ENCODE measurements at places on chromosomes 2 and 18.

GRCh38 chr18:77482190-77483085 is 232.8 kb downstream of the GALR1 start:
- no peak for DNase-seq

- DNase-seq: peak; percentile 72
Measured at GRCh38 chr2:237132799-237133198, 47.1 kb downstream of the COPS8 start.

DNA sequence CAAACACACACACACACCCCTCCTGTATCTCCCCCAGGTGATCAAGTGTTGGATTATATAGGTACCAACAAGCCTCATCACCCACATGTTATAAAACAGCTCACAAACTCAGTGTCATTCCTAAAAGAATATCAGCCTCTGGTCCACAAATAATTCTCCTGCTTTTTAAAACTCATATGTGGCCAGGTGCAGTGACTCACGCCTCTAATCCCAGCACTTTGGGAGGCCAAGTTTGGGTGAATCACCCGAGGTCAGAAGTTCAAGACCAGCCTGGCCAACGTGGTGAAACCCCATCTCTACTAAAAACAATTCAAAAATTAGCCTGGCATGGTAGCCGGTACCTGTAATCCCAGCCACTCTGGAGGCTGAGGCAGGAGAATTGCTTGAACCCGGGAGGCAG is 87.8 kb downstream of the LRATD1 start:
- DNase-seq: no peak

- no peak for DNase-seq
Measured at GRCh38 chr2:215754546-215754945, 258.8 kb downstream of the MREG start.

- DNase-seq: no peak
Measured at GRCh38 chr18:35466334-35466733, 31.4 kb downstream of the INO80C start.

DNA sequence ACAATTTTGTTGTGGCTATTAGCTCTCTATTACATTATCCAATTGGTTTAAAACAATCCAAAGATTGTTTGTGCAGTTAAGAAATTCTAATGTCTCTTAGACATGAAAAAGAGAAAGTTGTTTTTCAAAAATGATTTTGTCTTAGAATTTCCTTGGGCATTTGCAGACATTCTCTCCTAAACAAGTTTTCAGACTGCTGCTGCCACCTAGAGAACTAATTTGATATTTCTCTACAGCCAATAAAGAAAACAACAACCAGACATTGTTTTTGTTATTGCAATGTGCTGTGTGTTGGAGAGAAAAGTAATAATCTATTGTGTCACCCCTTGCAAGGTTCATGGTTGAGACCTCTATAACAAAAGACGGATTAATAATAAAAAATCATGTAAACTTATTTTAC is 119.0 kb upstream of the SYT4 start:
- DNase-seq: peak; percentile 5

DNA sequence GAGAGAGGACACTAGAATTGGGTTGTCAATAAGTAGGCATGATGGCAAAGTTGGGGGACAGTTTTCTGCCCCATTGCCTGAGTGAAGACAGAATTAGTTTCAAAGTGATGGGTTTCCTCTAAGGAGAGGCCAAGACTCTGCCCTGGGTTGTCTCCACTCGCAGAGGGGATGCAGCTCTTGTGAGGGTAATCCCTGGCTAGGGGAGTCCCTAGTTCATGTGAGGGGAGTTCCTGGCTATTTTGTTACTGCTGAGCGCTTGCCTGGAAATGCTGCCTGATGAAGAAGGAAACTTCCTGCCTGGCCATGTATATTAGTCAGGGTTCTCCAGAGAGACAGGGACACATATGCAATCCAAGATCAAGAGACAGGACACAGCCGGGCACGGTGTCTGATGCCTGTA is 501.5 kb downstream of the BCL11A start:
- DNase-seq: no peak

- no peak for DNase-seq
Measured at GRCh38 chr2:218293715-218294429, 1.6 kb upstream of the TMBIM1 start.

DNA sequence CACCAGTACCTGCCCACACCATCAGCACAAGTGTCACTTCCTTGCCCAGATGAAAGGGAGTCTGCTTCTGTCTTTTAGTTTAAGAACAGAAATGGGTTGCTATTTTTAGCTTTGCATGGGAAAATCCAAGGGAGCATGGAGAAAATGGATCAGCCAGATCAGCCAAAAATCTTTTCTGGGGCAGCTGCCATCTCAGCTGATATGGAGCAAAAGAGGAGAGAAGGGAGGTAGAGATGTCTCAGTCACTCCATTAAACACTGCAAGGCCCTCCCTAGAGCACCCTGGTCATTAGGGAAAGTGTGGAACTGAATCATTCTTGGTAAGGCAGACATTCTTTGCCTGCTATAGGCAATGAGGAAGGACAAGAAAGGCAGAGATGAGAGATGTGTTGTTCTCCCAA is 79.9 kb downstream of the CTAGE1 start:
- no peak for DNase-seq

DNA sequence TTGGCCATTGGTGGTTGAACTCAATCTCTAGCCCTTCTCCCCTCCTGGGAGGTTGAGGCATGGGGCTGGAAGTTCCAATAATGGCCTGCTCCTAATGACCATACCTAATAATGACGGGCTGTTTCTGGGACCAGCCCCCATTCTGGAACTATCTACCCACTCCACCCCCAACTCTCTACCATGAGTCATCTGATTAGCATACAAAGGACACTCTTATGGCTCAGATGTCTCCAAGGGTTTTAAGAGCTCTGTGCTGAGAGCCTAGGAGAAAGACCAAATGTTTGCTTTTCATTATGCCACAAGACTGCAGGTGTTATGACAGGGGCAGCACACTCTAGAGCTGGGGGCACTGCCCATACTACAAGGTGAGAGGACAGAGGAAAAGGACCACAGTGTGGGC is 137.0 kb upstream of the NCKAP5 start:
- no peak for DNase-seq

- DNase-seq: no peak
Measured at GRCh38 chr2:121627525-121628050, 21.7 kb downstream of the CLASP1 start.

- no peak for DNase-seq
Measured at GRCh38 chr18:70288171-70288850, 534 bp upstream of the SOCS6 start.

- no peak for DNase-seq
Measured at GRCh38 chr18:6628187-6628586, 101.3 kb upstream of the ARHGAP28 start.

DNA sequence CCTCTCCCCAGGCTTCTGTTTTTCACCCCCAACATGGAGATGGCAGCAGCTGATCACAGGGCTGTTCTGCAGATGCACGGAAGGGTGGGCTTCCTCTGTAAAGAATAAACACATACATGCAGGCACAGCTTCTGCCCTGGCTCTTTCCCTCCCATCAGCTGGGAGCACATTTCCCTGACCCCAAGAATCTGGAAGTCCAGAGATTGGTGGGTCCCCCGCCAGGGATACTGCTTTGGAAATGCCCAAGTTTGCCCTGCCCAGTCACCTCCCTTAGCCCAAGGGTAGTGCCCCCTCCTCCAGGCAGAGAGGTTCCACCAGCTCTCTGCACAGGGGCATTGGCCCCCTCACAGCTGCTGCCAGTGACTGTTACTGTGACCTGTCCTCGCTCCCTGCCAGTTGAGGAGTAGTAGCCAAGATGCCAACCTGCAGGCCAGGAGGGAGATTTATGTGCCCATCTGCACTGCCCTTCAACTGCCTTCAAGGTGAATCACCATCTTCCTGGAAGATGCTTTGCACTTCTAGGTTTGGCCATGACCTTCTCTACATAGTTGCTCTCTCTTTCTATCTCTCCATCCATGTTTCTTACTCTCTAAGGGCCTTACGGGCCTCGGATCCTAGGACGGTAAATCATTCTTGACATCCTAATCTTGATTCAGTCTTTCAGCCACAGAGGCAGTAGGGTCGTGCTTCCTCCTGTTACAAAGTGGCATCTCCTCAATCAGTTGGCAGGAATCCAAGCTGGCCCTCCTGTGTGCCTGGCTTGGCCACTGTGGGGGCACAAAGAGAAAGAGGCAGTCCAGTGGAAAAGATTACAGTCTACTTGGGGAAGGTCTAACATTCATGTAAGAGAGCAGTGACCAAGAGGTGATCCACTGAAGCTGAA is 121.8 kb downstream of the CTIF start:
- DNase-seq: no peak
